CD8-positive, alpha-beta memory T cell (primary cell): ENCODE measurements at places on chromosomes 13 and 19.

DNA sequence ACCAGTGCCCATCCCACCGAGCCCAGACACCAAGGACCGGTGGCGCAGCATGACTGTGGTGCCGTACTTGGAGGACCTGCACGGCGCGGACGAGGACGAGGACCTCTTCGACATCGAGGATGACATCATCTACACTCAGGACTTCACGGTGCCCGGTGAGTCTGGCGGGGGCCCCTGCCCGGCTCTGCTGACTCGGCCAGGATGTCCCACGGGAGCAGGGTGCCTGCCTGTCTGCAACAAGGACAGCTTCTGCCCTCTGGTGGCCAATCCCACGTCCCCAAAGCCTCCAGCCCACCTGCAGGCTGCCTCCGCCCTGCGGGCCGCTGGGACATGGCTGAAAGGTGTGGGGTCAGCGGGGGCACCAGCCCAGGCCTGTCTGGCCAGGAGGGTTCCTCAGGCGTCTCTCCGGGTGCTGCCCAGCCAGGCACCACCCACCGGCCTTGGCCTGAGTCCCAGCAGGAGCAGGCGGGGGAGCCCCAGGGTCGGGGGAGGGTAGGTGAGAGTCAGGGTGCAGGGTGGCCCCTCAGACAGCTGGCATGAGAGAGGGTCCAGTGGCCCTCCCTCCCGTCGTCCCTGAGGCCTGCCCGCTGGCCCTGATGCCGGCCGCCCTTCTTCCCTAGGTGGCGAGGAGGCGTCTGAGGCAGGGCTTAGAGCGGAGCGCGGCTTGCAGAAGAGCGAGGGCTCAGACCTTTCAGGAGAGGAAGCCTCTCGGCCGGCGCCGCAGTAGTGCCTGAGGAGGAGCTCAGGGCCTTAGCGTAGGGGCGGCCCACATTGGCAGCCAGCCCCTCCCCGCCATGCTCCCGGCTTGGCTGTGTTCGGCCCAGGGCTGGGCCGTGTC, 14.6 kb downstream of the CBARP start:
- no peak for DNase-seq

DNA sequence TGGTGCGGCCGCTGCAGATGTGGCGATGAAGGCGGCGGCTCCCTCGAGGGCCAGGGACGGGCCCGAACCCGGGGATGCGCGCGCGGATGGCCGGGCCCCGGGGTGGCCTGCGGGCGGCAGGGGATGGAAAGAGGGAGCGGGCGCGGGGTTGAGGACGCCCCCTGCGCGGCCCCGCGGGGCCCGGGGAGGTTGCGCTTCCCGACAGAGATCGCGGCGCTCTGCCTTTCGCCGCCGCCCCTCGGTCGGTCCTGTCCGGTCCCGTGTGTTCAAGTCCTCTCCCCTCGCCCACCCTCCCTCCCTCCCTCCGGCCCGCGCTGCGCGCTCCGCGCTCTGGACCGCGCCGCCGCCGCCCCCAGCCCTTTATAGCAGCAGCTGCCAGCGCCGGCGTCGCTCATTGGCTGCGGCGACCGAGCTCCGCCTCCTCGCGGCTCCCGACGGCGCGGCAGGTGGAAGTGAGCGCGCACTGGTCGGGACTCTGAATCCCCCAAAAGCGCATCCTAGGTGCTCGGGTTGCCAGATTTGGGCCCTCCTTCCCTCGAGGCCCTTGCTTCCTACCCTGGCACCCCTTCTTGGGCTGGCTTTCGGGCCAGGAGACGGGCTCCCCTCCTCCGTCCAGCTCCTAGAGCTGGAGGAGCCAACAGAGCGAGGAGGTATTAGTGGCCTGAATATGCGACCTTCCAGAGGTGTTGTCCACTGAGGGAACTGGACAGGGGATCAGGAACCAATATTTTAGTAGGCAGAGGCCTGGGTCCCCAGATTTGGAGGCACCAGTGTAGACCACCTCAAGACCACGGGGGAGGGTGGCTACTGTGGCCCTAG, at the start of gene ELAVL3:
ELAVL3 (minus strand) TSS at position 332 of the 819 bp plus-strand sequence. CDS start 438 bp downstream, outside the sequence.
- no peak for DNase-seq

DNA sequence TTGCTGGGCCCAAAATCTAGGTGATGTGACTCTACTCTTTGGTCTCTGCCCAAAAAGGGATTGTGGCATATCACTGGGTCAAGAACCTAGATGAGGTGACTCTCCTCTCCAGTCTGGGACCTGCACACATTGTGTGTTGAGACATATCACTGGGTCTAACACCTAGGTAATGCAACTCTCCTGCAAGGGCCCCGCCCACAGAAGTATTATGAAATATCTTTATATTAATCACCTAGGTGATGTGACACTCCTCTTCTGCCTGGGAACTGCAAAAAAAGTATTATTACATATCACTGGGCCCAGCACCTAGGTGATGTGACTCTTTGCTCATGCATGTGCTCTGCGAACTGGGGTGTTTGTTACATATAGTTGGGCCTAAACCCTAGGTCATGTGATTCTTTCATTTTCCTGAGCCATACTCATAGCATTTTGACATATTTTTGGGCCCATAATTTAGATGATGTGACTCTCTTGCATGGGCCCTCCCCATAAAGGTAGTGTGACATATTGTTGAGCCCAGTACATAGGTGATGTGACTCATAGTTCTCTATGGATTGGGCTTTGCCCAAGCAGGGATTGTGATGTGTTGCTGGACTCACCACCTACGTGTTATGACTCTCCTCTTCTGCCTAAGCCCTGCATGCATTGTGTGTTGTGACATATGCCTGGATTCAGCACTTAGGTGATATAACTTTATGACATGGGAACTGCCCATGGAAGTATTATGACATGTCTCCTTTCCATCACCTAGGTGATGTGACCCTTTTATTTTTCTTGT, 11.2 kb upstream of the ZNF681 start:
- DNase-seq: no peak

GRCh38 chr19:42272989-42273406, 3.9 kb downstream of the CIC start:
- DNase-seq: no peak

- DNase-seq: no peak
Measured at GRCh38 chr19:35987571-35987896, 7.5 kb upstream of the SDHAF1 start.

- DNase-seq: no peak
Measured at GRCh38 chr13:53694814-53695532, 666.4 kb downstream of the OLFM4 start.

DNA sequence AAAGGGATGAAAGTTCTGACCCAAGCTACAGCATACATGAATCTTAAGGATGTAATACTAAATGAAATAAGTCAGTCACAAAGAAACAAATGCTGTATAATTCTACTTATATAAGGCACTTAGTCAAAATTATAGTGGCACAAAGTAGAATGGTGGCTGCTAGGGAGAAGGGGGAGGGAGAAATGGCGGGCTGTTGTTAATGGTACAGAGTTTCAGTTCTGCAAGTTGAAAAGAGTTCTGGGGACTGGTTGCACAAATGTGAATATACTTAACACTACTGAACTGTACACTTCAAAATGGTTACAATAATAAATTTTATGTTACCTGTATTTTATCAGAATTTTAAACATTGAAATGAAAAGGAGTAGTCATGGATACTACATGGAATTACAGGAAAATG, 48.9 kb upstream of the CLDN10 start:
- no peak for DNase-seq

GRCh38 chr19:47363758-47364531, 14.8 kb downstream of the DHX34 start:
- DNase-seq: no peak

DNA sequence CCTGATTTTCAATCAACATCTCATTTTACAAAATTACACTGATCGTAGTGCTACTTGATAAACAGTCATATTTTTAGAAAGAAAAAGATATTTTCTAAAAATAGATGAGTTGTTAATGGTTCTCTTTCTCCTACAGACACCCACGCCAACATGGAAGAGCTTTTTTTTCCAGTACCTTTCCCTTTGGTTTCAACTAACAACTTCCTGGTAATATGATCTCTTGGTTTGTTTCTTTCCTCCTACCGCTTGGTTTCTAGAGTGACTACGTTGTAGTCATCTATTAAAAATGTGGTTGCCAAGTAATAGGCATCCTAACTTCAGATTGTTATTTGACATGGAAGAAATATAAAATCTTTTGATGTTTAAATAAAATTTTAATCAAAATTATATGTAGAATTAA, 189.0 kb downstream of the LACC1 start:
- DNase-seq: no peak

- no peak for DNase-seq
Measured at GRCh38 chr13:71712988-71713653, 153.9 kb downstream of the DACH1 start.

DNA sequence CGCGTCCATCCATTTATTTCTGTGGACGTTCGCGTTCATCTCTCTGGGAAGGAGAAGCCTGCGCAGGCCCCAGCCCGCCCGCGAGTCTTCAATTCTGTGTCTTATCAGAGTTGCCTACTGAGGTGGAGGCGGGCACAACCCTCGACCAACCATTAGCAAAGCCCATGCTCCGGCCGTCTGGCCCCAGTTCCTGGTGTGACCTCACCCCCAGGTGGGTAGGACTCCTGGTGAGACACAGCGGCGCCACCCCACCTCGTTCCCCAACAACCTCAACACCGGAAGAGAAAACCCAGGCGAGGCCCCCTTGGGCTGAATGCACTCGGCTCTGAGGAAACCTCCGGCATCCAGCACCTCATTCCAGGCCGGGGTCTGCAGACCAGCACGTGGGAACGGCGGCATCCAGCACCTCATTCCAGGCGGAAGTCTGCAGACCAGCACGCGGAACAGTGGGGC, 14.7 kb downstream of the ZNF787 start:
- DNase-seq: no peak

DNA sequence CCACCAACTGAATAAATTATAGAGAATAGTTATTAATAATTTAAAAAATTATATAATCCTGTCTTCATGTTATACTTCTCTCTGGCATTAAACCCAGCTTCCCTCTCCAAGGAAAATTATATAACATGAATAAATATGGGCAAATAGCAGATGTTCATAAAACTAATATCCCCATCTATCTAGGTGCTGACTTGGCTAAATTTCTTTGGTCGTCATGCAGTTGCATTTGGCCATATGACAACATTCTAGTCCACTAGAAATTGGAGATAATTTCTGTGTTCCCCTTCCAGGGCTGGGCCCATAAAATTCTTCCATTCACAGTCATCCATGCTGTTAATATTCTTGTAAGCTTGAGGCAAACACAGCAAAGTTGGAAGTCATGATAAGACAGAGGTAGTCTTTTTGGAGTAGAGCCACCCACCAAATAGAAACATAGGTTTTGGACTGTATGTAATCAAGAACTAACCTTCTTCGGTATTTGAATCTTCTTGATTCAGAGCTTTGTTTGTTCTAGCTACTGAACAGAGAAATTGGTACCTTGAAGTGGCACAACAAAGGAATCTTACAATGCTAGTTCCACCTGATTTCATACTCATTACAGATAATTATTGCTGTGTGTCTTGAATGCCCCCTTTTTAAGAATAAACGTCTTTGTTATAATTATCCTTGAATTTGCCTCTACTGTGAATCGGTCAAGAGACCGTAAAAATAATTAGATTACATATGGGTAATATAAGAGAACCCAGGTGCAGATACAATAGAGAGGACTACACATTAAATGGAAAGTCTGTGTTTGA, 678.5 kb upstream of the PCDH20 start:
- DNase-seq: no peak

DNA sequence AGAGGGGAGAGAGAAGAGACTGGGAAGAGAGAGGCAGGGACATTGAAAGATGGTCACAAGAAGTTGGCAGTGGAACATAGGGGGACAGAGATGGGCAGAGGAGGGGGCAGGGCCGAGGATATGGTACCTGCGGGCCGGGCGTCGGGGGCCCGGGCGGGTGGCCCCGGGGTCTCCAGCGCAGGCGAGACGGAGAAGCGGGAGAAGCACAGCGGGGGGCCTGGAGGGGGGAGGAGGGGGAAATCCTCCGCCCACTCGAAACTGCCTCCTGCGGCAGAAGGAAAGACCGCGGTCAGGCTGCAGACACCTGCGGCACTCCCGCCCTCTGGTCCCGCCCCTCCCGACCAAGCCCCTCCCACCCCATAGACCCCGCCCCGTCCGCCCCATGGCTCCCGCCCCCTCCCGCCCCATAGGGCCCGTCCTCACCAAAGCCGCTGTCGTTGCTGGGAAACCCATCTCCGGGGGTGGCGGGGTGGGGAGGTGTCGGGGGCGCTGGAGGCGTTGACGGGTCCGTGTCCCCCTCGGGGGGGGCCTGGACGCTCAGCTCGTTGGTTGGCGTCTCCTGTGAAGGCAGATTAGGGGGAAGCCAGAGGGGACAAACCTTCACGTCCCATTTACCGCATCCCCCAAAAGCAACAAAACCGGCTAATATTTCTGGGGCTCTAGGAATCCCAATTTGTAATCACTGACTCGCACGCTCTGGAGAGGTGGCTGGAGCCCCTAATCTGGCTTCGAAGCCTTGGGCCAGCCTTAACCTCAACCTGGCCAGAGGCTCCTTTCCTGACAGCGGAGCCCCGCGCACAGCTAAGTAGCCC, 20.4 kb downstream of the LMTK3 start:
- peak; percentile 51 for DNase-seq

DNA sequence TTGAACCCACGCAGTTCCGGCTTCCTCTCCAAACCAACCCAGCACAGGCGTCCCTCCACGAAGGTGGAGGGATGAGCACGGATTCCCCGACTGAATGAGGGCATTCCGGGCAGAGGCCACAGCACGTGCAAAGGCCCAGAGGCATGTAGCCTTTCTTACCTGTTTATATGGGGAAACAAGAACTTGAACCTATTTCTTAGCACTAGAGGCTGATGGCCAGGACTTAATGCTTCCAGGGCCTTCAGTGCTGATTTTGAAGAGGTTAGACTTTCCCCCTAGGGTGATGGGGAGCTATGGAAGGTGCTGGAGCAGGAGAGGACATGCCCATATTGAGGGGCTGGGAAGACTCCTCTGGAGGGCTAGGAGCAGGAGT, 2.0 kb downstream of the MAST3 start:
- DNase-seq: no peak

DNA sequence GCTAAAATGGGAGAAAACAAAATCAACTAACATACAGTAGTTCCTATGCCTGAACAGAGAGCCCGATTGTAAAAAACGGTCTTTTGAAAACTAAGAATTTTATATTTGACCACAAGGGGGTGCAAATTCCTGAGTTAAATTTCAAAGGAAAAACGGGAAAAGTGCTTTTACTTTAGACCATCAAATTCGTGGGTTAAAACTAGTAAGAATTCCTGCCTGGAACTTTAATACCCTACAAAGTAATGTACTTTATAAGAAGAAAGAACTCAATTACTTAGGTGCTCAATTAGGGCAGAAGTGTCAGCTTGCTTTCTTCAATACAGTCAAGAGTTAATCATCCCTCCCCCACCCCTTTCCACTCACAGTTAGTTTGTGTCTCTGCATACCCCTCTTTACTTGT, 69.8 kb downstream of the KCNRG start:
- DNase-seq: no peak

- no peak for DNase-seq
Measured at GRCh38 chr13:50599046-50599445, 244.4 kb downstream of the DLEU7 start.
